NCI-H1105 (cell line): ENCODE measurements at places on chromosomes 5 and 9.

- no peak for DNase-seq
Measured at GRCh38 chr9:137694962-137695875, 76.4 kb downstream of the EHMT1 start.

DNA sequence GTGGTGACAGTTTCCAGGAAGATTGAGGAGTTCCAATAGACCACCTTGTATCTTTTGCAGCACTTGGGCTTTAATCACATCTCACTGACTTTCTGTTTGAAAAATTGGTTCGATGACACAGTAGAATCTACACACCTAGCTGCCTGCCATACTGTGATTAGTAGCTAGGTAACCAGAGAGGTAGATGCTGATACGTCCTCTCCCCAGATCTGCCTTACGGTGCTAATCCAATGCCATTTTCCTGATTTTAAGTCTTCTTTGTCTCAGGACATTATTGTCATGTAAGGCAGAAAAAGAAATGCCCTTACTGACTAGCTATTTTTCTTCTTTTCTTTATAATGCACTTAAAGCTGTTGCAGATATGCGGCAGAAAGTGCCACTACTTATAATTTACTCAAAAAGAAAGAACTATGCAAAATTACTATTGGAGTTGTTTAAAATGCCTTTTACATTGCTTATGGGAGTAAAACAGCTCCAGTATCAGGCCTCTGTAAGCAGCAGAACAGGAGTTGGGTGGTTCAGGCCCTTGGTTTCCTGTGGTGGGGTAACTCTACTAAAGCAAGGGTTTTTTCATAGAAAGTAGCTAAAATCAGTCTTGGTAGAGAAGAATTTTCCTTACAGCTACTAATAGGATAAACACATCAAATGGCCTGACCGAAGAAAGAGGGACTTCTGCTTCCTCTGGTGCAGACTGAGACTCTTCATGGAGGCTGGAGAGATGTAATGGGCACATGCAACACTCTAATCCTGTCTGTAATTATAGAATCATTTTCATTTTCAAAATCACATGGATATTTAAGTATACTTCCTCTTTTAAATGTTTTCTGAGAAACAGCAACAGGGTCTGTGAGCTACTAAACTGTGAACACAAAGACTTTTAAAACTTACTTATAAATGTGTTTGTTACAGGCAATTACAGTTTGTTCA lies 177.2 kb downstream of the MAPKAP1 start:
- DNase-seq = no peak

DNA sequence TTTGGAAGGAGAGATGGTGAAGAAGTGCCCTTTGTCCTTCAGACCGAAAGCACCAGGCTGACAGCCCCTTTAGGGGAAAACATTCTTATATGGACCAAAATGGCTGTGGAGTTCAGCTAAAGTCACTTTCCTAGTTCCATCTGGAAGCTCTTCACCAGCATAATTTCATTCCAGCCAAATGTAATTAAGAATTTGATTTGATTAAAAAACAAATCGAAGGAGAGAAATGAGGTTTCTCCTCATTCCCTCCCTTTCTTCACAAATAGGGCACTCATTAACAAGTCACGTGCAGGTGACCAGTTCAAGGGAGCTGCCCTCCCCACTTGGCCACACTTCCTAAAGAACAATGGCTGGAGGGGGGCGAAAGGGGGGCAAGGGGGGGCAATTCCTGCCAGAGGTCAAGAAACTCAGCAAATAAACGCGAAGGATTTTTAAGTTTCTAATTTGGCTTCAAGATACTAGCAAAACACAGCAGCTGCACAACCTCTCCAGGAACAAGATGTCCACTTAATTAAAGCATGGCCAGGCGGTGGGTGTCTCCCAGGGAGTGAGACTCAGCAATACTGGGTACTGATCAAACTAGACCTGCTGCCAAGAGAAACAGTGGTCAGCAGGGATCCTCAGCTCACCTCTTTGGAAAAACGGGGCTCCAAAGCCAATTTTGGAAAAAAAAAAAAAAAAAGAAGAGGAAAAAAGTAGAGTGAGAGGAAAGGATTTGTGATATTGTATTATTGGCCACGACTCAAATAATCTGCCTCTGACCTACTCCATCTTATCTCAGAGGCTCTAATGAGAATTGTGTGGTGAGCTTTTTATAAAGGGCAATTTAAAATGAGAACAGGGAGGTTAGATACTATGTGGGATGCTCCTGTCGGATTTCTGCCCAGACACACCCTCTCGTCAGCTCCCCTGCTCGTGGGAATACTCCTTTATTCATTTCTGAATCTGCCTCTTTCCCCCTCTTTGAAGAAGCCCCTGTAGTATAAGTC lies 254.3 kb downstream of the ZSWIM6 start:
- DNase-seq = no peak

DNA sequence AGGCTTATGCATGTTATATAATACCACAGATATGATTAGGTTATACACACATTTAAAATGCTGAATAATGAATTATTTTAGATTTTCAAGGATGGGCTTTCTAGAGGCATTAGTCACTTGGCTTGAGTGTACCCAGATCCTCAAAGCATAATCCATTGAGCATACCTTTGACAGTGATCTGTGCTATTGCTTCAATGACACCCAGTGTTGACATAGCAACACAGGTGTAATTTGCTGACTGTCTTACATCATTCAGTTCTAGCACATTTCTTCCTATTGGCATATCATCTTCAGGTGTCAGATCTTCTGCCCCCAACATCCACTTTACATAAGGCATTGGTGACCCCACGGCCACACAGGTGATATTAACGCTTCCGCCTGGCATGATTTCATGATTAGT lies 721.5 kb upstream of the DMAC1 start:
- no peak for DNase-seq

DNA sequence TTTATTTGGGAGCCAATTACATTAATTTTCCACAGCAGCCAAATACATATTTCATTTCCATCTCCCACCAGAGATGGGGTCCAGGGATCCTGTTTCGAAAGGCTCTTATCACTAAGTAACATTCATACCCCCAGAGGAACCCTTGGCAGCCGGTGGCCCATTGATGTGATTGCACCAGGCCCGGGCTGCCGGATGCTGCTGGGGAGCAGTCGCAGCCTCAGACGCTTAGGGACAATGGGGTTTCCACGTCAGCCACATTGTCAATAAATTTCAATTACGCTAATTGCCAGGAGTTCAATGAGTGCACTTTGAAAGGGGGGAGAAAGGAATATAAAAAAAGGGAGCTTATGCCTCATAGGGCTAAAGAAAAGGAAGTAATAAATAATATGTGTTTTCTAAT lies 478.8 kb upstream of the ADAMTS16 start:
- DNase-seq = peak; percentile 28
